Common myeloid progenitor, CD34-positive (primary cell): ENCODE measurements at places on chromosomes 12 and 14.

DNA sequence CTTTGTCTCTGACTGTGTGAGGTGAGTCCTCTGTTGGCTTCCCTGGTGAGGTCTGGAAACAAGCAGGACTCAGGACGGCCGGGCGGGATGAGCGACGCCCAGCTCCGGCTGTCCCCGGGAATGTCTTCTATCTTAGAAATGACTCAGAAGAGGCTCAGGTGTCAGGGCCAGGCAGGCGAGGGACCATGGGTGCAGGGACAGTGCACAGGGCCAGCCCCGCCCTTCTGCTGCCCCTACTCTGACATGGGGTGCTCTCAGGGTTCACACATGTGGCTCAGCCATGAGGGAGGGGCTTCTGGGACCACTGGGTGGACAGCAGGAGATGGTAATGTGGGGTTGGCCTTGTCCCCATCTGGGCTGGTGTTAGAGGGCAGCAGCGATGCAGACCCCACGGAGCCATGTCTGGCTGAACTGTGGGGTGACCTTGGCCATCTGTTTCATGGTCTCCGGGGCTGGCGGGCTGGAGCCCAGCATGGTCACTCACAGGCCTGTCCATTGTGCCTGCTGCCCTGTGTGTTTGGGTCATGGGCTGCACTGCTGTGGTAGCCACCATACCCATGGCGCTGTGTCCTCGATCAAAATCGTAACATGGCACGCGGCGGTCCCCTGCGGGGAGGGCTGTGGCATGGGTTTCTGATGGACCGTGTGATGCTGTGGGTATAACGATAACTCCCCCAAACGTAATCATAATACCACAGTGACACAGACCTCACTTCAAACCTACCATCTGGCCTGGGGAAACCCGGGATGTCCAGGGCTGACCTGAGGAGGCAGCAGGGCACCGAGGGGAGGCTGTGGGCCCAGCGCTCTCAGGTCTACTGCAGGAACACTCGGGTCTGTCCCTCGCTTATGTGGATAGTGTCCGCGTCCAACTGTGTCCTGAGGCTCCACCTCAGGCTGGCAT lies 368.8 kb downstream of the TMEM121 start:
- no peak for DNase-seq

DNA sequence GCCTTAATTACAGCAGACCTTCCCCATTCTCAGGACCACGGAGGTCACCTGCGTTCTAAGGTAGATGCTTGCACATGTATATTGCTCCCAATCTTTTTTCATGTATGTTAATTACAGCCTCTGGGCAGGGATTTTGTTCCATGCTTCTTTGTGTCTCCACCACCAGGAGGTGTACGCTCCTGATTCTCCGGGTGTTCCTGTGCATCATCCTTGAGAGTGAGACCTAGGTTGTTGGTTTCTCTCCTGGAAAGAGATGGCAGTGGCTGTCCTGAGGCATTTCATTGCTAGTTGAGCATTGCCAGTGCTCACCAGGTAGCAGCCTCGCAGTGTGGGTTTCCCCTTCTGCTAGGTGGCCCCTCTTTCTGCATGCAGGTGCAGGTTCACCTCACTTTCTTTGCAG lies 52.8 kb downstream of the KCNK13 start:
- DNase-seq = no peak

DNA sequence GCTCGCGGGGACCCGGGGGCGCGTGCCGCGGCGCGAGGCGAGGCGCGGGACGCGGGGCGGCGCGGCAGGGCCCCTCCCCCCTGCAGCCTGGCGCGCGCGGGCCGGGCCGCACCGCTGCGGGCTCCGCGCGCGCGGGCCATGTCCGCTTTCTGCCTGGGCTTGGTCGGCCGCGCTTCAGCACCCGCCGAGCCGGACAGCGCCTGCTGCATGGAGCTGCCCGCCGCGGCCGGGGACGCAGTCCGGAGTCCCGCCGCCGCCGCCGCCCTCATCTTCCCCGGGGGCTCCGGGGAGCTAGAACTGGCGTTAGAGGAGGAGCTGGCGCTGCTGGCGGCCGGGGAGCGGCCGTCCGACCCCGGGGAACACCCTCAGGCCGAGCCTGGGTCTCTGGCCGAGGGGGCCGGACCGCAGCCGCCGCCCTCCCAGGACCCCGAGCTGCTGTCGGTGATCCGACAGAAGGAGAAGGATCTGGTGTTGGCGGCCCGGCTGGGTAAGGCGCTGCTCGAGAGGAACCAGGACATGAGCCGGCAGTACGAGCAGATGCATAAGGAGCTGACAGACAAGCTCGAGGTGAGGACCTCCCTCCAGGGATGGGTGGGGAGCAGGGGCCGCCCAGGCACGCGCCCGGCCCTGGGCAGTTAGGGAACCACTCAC lies 820 bp downstream of the BICDL1 start:
- peak; percentile 84 for DNase-seq

DNA sequence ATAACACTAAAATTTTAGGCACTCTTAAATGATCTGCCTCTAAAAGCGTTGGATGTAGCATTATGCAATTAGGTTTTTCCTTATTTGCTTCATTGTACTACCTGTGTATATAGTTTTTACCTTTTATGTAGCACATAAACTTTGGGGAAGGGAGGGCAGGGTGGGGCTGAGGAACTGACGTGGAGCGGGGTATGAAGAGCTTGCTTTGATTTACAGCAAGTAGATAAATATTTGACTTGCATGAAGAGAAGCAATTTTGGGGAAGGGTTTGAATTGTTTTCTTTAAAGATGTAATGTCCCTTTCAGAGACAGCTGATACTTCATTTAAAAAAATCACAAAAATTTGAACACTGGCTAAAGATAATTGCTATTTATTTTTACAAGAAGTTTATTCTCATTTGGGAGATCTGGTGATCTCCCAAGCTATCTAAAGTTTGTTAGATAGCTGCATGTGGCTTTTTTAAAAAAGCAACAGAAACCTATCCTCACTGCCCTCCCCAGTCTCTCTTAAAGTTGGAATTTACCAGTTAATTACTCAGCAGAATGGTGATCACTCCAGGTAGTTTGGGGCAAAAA lies 4.1 kb downstream of the CDKN1B start:
- no peak for DNase-seq

DNA sequence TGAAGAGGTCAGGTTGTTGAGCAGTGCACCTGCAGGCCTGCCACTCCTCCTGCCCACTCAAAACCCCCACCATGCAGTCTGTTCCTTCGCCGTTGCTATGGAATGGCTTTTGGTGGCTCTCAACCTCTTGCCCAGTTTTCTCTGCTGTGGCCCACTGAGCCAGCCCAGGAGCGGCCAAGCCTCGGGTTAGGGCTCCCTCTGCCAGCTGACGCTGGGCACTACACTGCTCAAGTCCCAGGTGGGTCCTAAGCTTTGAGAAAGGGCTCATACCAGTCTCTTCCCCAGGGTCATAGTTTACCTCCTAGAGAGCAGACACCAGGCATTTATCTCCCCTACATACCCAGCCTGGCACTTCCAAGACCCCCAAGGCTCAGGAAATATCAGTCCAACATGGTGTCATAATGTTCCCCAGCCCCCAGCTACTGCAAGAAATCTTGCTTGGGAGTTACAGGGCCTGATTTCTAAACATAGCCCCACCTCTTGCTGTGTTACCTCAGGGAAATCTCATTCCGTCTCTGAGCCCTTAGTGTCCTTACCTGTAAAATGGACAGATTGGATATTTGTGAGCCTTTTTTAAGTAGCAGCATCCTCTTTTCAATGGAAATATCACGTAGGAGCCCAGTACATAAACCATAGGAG lies 59.4 kb downstream of the TSPAN11 start:
- peak; percentile 18 for DNase-seq

GRCh38 chr12:52585946-52586345 lies 12.3 kb upstream of the KRT74 start:
- peak; percentile 19 for DNase-seq

DNA sequence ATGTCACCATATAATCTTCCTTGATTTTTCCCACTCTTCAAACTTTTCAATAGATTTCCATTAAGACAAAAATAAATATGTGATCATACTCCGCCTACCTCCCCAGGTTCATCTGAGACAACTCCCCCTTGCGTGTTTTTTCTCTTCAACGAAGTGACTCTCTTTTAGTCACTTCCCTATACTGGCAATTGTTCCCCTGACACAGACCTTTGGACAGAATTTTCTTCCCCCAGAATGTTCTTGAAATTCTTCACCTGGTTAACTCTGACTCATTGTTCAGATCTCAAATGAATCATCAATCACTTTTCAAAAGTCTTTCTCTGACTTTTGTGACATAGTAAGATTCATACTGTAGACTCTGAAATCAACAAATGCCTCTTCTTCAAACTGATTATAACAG lies 727.3 kb upstream of the LMO3 start:
- no peak for DNase-seq

DNA sequence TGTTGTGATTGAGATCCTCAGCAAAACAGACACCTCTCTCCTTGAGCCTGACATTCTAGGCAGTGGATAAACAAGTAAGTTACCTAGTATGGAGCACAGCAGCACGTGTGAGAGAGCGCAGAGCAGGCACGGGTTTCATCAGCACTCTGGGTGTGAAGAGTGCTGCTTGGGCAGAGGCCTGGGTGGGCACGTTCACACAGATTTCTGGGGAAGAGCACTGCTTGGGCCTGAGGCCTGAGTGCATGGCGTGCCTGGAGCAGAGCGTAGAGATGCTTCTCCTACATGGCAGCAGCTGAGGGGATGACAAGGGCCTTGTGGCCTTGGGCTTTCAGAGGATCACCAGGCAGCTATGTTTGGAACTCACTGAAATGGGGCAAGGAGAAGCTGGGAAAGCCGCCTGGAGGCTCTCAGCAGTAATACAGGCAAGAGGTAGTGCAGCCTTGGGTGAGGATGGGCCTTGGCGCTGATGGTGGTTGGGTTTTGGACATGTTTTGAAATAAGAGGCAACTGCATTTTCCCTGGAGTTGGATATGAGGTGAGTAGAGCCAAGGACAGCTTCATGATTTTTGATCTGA lies 17.6 kb downstream of the CKB start:
- no peak for DNase-seq

DNA sequence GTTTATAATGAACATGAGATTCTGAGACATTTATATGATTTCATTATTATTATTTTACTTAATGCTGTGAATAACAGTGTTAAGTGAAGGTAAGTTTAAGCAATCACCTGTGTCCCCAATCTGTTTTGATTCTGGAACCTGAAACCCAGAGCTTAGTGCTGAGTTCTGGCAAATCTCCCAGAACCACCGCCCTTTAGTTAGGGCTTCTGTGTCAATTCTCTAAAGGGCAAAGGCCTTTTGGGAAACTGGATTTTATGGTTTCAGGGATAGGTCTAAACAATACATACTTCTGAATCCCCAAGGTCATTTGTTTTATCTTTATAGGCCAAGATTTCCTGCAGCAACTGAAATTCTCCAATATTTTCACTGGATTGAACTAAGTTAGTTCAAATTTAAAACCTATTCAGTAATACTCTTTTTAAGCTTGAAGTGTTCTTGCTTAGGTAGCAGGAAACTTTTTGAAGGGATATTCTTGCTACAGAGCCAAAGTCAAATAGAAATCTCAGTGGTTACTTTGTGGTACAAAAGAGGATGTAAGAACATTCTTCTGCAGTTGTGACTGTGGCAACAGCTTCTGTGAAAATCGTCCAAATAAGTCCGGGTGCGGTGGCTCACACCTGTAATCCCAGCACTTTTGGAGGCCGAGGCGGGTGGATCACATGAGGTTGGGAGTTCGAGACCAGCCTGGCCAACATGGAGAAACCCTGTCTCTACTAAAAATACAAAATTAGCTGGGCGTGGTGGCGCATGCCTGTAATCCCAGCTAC lies 10.0 kb upstream of the PKP2 start:
- DNase-seq = peak; percentile 13

GRCh38 chr12:13079440-13079906 lies 24.0 kb downstream of the GSG1 start:
- no peak for DNase-seq

DNA sequence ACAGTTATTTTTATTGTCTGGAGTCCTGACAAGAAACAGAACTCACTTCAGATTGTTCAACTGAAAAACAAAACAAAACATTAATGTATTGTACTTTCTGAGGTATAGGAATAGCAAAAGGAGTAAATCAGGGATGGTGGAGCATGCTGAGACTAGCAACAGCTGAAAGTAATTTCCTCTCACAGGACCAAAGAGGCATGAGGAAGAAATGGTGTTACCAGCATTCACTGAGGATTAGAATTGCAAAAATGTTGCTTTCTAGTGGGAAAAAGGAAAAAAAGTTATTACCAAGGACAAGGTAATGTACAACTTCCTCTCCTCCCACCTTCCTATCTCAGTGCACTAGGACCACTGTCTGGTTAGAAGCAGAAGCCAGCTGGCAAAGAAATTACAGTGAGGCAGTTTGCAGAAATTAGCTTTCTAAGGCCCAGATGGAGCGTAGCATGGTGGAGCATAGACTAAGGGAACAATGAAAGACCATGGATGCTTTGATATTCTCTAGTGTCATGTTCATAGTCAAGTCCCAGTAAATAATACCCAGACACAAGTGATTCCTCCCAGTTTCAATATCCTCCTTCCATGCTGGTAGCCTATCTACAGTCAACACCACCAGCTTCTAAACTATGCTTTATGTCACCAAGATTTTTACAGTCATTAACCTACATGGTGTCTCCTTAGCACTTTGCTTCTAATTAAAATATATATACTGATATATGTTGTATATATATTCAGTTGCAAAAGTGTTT lies 133.7 kb upstream of the DCN start:
- DNase-seq = no peak

- no peak for DNase-seq
These were observed 83.4 kb upstream of the ESRRB start for GRCh38 chr14:76292561-76292960.

DNA sequence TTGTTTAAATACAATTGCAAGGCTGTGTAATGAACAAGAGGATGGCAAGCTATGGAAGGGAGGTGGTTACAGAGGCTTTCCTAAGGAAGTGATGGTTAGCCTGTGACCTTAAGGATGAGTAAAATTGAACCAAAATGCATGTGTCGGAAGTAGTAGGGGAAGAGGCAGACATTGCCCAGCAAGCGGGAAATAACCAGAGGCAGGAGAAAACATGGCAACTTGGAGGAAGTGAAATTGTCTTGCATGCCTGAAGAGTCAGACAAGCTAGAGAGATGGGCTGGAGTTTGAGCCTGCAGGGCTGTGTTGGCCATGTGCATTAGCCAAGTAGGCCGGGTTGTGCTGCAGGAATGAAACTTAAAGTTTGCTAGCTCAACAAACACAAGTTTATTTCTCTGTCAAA lies 96.2 kb downstream of the BTG1 start:
- DNase-seq = no peak

DNA sequence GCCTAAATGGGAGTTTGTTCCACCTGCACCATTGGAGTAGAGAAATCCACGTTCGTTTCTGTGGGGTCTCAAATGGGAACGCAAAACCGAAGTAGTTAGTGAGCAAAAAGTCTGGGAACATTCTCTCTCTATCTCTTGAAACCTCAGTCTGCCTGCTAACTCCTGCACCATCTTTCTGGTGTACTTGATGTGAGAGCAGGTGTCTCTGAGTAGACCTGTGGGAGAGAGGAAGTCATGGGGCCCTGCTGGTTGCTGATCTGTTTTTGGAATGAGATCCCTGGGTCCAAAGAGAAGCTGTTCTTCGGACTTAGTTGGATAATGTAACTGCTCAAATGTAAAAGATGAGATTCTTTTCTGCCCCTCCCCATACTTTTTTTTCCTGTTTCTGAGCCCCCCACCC lies 57.3 kb downstream of the MAX start:
- DNase-seq = no peak
